ENCODE measurements at places on chromosomes 7 and 10.

DNA sequence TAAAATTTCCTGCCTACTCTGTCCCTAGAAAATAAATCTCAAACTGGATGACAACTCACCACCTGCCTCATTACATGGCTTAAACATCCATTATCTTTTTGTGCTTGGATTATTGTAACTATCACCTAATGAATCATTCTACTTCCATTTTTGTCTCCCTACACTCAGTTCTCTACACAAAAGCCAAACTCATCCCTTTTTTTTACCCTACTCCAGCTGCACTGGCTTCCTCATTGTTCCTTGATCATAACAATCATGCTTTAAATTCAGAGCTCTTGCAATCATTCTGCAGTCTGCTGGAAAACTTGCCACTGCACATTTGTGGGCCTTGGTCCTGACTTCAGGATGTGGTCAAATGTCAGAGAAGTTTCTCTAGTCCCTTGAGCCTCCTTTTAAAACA lies 280.0 kb downstream of the DGKB start:
- no peak overlapping the region for H3K27ac ChIP-seq
- no peak for DNase-seq
- H3K27me3 ChIP-seq, result no peaks in the 10 kb centered on the region
- no peaks in the 10 kb centered on the region for H3K36me3 ChIP-seq

GRCh38 chr7:18698258-18698734 lies 202.7 kb downstream of the HDAC9 start:
- no peaks in the 10 kb centered on the region for H3K4me1 ChIP-seq
- no peaks in the 10 kb centered on the region for H3K36me3 ChIP-seq
- DNase-seq, result no peak
- H3K27me3 ChIP-seq, result no peaks in the 10 kb centered on the region
- H3K4me3 ChIP-seq, result no peak overlapping the region
- H3K27ac ChIP-seq, result no peak overlapping the region

GRCh38 chr7:152661479-152661878 lies 14.5 kb downstream of the XRCC2 start:
- no peak overlapping the region for H3K4me3 ChIP-seq
- no peaks in the 10 kb centered on the region for H3K27me3 ChIP-seq
- H3K36me3 ChIP-seq, result no peaks in the 10 kb centered on the region
- no peak for DNase-seq

DNA sequence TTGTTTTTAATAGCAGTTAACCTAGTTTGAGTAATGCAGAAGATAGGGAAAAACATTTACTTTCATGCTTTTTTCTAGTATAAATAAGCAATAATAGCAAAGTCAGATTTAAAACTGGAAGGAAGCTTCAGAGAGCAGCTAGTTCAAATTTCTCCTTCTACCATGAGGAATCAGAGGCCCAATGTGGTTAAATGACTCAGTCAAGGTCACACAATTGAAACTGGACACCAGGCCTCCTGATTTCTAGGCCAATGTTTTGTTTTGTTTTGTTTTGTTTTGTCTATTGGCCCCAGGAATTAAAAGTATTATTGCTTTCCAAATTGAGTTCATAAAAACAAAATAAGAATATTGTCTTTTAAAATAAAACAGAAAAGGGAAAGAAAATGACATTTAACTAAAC lies 122.3 kb downstream of the TRIL start:
- H3K4me3 ChIP-seq, result no peak overlapping the region
- H3K27ac ChIP-seq, result no peak overlapping the region
- no peaks in the 10 kb centered on the region for H3K27me3 ChIP-seq
- no peak for DNase-seq
- H3K36me3 ChIP-seq, result no peaks in the 10 kb centered on the region

DNA sequence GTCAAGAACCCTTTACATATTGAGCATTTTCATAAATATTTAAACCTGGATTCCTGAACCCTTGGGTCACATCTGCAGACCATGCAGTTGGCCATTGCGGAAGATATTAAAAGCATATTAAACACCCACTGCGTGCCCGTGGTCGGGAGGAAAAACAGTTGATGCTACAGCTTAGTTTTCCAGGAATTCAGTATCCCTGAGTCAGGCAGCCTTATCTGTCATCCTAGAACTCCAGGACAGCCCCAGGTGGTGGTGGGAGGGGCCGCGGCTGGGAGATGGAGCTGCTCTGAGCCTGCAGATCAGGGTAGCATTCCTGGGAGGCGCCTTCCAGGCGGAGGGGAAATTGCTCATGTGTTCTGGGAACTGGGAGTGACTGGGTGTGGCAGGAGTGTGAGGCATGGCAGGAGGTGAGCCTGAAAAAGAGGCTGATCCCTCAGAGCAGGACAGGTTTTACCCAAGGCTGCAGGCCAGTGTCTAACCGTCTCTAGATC lies 222.9 kb upstream of the SH2B2 start:
- no peak overlapping the region for H3K27ac ChIP-seq
- H3K36me3 ChIP-seq, result no peaks in the 10 kb centered on the region
- no peaks in the 10 kb centered on the region for H3K27me3 ChIP-seq
- DNase-seq, result no peak
- H3K4me3 ChIP-seq, result no peak overlapping the region
- H3K4me1 ChIP-seq, result no peaks in the 10 kb centered on the region

GRCh38 chr10:7967035-7967434 lies 87.5 kb upstream of the GATA3 start:
- DNase-seq, result no peak
- peaks cover 6% of the 10 kb centered on the region for H3K36me3 ChIP-seq
- H3K27ac ChIP-seq, result no peak overlapping the region
- H3K27me3 ChIP-seq, result no peaks in the 10 kb centered on the region

DNA sequence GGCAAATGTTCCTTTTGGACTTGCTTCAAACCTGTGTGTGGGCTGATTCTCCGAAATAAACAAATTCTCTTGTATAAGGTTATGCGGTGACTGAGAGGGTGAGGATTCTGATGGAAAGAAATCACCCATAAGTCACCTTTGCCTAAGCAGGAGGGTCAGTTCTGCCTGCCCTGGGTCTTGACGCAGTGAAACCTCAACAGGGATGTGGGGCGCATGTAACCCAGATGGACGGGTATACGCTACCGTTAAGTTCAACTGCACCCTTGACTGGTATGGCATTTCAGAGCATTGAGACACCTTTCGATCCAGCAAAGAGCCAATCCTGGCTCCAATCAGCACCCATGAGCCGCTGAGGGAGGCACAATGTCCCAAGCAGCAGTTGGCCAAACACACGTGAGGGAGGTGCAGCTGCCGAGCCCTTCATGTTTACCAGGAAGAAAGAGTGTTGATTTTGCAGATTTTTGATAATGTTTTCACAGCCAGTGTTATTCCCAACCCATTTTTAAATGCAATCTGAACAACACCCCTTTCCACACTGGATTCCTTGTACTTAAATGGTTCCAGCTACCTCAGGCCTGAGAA lies 48.1 kb downstream of the SORBS1 start:
- no peaks in the 10 kb centered on the region for H3K4me1 ChIP-seq
- no peak overlapping the region for H3K27ac ChIP-seq
- H3K4me3 ChIP-seq, result no peak overlapping the region
- H3K27me3 ChIP-seq, result no peaks in the 10 kb centered on the region
- no peaks in the 10 kb centered on the region for H3K36me3 ChIP-seq
- DNase-seq, result no peak

- no peaks in the 10 kb centered on the region for H3K4me1 ChIP-seq
- DNase-seq, result no peak
- H3K4me3 ChIP-seq, result no peak overlapping the region
- H3K27ac ChIP-seq, result no peak overlapping the region
- no peaks in the 10 kb centered on the region for H3K36me3 ChIP-seq
Measured at GRCh38 chr10:119020627-119020946, 8.9 kb upstream of the NANOS1 start.

DNA sequence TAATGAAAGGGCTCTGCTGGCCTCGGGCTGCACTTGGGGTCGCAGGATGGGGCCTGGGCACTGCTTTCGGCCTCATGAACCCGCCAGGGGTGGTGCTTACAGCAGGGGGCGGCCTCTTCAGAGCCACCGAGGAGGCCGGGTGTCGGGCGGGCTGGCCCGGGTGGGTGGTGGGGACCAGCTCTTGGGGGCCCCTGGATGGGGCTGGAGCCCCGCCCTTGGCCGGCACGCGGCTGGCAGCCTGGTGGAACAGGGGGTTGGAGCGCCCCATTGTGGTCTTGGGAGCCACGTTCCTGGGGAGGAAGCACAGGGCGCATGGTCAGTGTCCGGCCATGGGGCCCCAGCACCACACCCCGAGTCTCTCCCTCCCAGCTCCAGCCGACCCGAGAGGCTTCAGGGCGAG lies 8.8 kb downstream of the ADAM8 start:
- peaks cover 32% of the 10 kb centered on the region for H3K4me1 ChIP-seq
- no peak overlapping the region for H3K4me3 ChIP-seq
- DNase-seq, result no peak
- no peak overlapping the region for H3K27ac ChIP-seq
- H3K27me3 ChIP-seq, result no peaks in the 10 kb centered on the region

DNA sequence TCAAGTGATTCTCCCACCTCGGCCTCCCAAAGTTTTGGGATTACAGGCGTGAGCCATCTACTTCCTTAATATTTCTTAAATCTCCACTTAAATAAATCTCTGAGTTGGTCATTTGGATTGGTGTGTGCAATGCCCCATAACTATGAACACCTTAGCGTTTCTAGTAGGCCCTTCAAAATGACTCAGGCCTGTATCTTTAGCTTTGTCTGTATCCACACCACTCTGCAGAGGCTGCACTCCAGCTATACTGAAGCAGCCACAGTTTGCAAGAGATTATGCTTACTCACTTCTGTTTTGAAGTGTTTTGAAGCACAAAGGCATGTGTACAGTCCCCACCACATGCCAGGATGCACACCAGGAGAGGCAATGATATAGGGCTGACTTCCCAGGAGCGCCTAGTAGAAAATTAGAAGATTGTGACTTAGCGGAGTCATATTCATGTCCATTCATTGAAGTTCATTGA lies 2.4 kb upstream of the ST7 start:
- no peak overlapping the region for H3K27ac ChIP-seq
- no peaks in the 10 kb centered on the region for H3K27me3 ChIP-seq
- H3K36me3 ChIP-seq, result no peaks in the 10 kb centered on the region
- H3K4me3 ChIP-seq, result no peak overlapping the region
- H3K4me1 ChIP-seq, result peaks cover 24% of the 10 kb centered on the region
